ENCODE measurements at places on chromosomes 16 and 17.

DNA sequence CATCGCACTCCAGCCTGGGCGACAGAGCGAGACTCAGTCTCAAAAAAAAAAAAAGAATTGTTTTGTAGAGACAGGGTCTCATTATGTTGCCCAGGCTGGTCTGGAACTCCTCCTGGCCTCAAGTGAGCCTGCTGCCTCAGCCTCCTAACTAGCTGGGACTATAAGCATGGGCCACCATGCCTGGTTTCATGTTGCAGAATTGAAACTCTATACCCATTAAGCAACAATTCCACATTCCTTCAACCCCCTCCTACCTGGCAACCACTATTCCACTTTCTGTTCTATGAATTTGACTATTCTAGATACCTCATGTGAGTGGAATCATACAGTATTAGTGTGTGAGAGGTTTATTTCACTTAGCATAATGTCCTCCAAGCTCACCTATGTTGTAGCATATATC lies 24.5 kb downstream of the RNF135 start:
- no peak for DNase-seq

DNA sequence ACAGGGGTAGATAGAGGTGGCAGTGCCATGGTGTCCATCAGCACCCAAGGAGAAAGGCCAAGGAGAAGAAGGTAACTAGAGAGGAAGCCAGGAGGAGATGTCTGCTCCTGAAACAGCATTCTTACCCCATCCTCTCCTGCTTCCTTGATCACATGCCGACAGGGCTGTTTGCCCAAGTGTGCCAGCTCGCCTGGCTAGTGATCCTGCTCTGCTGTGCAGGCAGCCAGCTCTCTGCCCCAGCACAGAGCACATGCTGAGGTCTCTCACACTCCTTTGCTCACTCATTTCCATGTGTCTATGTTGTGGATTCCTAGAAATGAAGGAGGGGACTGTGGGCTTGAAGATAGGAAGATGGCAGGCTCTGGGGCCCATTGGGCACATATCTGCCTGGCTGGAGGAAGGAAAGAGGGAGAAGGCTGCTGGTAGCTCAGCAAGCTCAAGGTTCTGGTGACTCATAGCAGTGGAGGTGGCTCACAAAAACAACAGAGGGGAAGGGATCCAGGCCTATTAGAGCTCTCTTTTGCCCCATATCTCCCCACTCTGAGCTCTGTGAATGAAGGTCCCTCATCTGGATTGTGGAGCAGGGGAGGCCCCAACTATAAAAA lies 54.3 kb downstream of the NEUROD2 start:
- DNase-seq, result no peak

GRCh38 chr17:4162775-4163466 lies 19.9 kb downstream of the CYB5D2 start:
- no peak for DNase-seq

DNA sequence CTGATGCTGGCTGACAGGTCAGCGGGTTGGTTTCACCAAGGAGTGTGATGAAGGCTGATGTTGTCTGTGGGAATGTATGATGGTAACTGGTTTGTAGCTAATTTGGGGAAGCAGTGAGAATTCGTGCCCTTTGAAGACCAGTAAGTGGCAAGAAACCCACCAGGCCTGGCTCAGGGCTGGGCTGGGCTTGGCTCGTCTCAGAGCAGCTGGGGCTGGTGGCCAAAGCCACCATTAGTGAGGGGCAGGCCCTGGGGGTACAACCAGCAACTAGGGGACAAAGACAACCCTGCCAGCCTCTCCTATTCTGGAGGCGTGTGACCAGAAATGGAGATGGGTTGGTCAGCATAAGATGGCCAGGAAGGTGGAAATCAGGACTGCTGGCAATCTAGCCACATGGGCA lies 13.0 kb upstream of the STH start:
- no peak for DNase-seq

- DNase-seq, result no peak
These were observed 148.2 kb upstream of the GOT2 start for GRCh38 chr16:58882292-58882691.

DNA sequence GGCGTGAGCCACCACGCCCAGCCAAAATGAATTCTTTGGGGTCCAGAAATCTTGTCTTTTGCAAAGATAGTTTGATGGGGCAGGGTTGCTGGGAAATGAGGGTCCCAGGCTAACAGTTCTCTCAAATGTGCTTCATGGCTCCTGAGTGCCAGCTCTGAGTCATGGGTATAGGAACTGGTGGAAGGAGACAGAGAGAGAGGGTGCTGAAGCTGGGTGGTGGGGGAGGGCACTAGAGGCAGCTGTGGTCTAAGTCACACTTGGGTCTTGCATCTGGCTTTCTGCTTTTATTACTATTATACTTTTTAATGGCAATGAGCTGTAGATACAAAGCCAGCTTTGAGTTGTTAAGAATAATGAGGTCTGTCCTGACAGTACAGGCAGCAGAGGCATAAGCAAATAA lies 54.6 kb downstream of the PRKCA start:
- DNase-seq, result no peak

GRCh38 chr16:1950047-1950446 lies 4.4 kb downstream of the RPL3L start:
- DNase-seq, result no peak

GRCh38 chr17:71118039-71118438 lies 948.7 kb downstream of the KCNJ2 start:
- no peak for DNase-seq

DNA sequence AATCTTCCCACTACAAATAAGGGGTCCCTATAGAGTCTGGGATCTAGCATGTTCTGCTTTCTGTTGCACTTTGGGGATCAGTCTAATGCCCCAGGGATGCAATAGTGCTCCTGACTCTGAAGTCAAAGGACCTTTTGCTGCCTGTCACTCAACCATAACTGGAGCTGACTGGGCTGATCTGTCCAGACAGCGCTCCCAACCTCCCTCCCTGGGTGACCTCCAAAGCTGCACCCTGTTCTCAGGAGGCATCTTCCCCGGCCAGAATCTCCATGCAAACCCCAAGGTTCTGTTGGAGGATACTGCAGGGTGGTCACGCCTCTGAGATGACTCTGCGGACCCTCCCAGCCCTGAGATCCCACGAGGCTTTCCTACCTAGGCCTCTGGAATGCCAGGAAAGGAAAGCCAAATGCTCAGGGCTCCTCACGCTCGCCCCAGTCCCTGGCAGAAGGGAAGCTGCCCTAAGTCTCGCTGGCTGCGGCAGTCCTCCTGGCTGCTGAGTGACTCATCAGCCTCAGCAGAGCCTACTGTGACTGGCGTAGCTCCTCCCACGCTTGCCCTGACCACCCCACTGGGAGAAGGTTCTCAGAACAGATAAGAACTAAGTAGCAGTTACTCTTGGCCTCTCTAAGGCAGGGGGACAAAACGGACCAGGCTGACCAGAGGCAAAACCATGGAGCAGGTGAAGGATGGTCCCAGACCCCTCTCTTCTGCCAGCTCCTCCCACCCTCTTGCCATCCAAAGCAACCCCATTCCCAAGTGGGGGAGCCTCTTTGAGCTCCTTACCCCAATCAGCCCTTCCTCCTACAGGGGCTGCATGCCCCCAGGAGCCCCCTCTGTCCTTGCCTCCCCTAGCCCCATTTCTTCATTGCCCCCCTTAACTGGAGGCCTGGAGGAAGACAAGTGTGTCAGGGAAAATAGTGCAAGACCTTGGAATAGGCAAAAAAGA lies 124.1 kb upstream of the TNRC6C start:
- peak; percentile 62 for DNase-seq

DNA sequence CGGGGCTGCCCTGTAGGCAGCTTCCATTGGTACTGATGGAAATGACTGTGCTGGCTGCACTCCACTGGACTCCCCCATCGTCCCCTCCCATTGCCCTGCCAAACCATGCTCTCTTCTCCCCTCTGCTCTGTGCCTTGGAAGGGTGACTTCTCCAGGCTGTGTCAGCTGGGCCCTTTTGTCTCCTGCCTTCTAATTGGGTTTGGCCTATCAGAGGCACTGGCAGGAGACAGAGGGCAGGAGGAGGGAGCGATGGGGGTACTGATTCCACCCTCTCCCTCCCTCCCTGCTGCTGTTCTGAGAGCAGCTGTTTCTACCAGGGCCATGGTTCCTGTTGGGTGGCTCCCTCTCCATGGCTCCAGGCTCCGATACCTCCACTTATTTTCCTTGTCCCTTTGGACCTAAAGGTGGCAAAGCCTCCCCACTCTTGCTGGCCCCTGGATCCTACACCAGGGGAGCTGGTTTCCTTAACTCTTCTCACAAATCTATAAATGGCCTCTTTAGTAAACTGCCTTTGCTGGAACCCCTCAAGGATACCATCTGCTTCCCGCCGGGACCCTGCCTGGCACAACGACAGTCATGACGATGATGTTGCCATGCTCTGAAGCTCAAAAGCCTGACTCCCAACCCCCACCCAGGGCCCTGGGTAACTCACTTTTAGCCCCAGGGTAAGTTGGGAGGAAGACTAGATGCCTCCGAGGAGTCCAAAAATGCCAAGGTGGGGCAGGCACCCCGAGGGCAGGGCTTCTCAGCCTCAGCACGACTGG lies 123.8 kb upstream of the RPL38 start:
- DNase-seq, result no peak

DNA sequence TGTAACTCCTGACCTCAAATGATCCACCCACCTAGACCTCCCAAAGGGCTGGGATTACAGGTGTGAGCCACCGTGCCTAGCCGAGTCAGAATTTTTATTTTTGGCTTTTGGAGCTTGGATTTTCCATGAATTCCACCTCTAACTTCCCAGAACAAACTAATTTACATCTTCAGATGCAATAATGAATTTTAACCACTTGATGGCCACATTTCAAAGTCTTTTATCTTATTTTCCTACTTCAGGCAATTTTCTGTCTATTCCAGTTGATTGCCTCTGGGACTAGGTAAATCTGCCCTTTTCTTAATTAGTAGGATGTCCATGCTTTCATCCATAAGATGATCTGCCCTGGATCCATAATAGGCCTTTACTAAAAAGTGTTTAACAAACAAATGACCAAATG lies 156.4 kb upstream of the ANKFN1 start:
- DNase-seq, result no peak

DNA sequence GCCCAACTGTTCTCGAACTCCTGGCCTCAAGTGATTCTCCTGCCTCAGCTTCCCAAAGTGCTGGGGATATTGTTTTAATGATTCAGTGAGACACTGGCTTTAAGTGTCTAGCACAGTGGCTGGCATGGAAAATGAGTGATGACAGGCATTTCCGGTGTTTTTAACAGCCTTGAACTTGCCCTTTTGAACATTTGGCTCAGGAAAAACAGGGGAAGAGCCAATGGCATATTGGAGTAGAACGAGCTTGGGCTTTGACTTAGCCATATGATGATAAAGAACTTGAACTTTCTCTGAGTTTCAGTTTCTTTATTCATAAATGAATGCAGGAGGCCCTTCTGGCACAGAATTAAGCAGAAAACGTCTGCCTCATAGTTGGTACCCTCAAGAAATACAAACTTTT lies 145.0 kb upstream of the HS3ST4 start:
- DNase-seq, result no peak

DNA sequence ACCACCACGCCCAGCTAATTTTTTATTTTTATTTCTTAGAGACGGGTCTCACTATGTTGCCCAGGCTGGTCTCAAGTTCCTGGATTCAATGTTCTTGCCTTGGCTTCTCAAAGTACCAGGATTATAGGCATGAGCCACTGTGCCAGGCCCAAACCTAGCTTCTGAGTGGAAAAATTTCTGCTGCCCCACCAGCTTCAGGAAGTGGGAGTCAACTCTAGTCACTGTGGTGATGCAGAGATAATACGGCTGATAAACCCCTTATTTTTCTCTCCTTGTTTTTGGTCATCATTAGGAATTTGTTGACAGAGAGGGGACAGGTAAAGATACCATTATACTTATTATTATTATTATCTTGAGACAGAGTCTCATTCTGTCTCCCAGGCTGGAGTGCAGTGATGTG lies 27.8 kb upstream of the PHOSPHO1 start:
- DNase-seq, result no peak

DNA sequence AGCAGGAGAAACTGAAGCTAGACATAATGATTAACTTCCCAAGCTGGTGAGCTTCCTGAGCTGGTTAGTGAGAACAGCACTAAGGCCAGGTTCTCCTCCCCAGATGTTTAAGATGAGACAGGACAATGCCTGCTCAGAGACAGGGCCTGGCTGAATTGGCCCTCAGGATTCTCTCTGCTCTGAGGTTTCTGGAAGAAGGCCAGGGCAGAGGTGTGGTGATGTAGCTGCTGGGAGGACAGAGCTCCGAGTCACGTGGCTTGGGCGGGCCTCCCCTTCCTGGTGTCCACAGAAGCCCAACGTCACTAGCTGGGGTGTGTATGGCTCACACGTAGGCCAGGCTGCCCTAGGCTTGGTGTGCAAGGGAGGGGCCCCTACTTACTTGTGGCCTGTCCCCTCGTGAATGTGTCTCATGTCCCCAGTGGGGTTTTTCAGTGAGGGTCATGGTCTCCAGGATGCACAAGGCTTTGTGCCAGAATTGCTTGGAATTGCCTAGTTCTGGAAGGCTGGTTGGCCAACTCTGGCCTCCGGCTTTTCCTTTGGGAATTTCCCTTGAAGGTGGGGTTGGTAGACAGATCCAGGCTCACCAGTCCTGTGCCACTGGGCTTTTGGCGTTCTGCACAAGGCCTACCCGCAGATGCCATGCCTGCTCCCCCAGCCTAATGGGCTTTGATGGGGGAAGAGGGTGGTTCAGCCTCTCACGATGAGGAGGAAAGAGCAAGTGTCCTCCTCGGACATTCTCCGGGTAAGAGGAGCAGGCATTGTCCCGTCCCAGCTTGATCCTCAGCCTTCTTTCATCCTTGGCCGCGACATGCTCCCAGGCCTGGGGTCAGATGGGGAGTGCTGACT lies 3.4 kb downstream of the NOD2 start:
- DNase-seq, result peak; percentile 26

DNA sequence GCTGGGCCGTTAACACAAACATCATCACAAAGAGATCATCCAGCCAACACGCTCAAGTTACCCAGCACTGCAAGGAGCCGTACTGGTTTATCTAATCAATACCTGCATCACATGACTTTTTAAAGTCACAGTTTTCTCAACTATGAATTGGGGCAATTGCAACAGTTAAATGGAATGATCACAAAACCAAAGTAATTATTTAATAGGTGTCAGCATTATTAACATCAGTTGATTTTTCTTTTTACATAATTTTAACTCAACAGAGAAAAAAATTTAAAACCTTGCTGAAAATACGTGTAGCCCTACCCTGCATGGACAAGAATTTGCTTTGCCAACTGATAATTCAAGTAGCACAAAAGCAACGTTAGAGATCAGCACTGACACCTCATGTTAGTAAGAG lies 95.7 kb upstream of the SOX9 start:
- DNase-seq, result no peak

GRCh38 chr16:69501956-69502745 lies 63.6 kb upstream of the NFAT5 start:
- DNase-seq, result peak; percentile 36

DNA sequence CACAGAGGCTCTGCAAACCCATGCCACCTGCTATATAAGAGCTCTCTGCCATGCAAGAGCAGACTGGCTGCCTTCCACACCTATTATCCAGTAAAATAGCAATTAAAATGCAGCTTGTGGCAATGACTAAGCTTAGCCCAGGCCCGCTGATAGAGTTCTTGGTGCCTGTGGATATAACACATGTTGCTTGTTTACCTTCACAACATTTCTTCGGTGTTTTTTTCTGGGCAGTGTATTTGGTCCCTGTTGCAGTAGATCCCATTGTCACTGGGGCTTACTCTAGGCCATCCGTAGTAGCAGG lies 63.5 kb downstream of the SPECC1 start:
- no peak for DNase-seq

Measured in HuH-7.5 (cell line).